ENCODE measurements at places on chromosomes 2 and 18. TPM values are rescaled to one million over a fixed set of nuclear protein-coding genes. Genes with fewer than 3 reads are reported as not detected.

DNA sequence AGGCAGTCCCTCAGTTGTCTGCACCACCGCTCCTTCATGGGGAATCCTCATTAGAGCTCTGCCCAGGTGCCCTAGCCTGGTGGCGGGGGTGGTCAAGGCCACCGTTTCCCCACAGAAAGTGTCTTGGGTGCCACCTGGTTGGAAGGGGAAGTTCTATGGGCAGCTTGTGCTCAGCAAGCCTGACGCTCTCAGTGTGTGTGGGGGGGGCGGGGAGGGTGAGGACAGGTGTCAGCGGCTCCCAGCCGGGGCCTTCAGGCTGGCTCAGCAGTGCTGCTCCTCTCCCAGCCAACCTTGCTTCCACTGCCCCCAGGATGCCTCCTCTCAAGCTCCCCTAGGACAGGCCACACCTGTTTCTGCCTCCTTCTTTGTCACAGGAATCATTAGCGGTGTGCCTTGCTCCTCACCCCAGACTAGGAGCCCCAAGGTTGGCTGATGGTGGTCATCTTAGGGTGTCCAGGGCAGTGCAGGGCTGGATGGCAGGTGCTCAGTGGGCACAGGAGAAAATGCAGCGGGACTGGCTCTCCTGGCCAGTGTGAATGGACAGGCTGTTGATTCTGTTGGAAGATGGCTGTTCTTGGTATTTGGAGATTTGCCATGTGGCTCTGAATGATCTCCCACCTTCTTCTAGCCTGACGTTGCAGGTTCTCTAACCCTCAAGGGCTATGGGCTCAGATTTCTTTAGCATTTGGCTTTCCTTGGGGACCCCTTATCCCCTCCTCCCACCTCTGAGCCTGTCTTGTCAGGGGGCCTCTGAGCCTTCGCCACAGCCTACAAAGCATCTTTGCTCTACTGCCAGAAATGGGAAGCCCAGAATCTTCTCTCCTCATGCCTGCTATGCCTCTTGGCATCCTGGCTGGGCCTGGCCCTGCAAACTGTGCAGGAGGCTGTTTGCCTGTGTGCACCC lies 185.8 kb upstream of the HS6ST1 start:
- no peak for DNase-seq

DNA sequence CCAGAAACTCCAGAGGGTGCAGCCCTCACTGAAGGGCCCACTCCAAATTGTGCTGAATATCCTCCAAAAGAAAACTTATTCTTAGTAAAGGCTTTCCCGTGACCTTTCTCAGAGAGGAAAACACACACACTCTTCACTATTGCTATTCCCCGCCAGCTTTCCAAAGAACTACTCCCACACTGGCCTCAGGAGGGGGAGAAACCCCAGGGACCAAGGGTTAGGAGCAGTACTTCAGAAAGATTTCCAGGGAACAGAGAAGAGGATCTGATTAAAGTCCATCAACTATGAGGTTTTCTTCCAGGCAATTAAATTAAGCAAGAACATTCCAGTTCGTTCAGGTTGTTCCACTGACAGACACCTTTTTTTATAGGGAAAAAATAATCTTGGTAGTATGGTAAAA lies 150.2 kb downstream of the TTC32 start:
- DNase-seq, result no peak

GRCh38 chr2:175154661-175155082 lies 13.3 kb downstream of the ATF2 start:
- DNase-seq, result no peak

- DNase-seq, result no peak
Observed at GRCh38 chr2:96386470-96386869, 50.9 kb downstream of the NCAPH start.

DNA sequence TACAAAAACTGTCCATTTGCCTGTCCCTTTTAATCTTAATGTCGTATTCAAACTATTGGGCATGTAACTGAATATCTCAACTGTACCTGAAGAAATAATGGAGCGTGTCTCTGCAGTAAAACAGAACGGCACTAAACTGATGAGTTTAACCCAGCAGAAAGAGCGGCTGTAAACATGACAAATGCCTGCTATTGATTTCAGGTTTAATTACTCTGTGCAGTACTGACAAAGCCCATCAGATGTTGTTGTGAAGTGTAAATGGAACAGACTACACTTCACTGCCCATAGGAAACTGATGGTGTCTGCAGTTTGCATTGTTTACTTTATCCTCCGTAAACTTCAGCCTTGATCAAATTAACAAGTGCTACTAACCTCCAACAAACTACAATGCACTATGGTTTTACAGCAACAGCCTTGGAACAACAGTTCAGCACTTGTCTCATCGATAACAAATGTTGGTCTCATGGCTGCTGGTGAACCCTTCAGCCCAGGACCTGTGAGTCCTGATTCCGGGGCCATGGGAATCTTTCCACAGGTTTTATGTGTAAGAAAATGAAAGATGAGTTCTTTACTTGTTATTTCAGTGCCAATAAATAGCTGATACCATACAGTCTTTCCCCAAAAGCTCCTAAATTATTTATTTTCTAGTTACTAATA lies 316.5 kb downstream of the CCDC178 start:
- DNase-seq, result no peak

DNA sequence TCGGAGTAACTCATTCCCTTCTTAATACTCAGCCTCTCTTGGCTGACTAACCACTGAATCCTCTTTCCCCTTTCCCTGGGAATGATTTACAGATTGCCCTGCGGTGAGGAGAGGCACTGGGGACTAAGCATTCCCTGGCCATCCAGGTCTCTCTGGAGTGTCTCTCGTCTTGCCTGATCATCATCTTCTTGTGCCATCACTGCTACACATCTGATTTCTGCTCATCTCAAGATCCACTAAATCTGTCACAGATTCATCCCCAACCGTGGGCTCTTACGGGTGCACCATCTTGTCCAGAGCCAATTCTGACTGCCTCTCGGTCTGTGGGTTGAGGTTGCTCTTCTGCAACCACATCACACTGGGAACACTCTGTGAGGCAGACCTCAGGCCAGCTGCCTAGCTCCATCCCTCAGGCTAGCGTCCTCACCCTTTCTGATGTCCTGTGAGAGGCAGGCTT lies 12.0 kb downstream of the SFTPB start:
- DNase-seq, result no peak

DNA sequence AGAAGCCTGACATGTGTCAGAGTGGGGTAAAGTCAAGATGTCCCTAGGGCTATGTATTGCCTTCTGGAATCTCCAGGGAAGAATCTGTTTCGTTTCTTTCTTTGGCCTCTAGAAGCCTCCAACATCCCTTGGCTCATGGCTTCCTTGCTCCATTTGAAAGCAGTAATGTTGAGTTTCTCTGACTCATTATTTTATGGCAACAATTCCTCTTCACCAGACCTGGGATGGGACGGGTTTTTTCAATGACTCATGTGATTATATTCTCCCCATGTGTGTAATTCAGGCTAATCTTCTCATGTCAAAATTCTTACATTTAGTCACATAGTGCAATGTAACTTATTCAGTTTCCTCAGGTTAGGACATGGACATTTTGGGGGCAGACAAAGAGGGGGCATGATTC lies 1038.6 kb downstream of the CBLN2 start:
- no peak for DNase-seq

- no peak for DNase-seq
Observed at GRCh38 chr2:41963661-41964525, 83.9 kb upstream of the PKDCC start.

- peak; percentile 89 for DNase-seq
Observed at GRCh38 chr2:98903064-98903355, 33.0 kb downstream of the CRACDL start.

DNA sequence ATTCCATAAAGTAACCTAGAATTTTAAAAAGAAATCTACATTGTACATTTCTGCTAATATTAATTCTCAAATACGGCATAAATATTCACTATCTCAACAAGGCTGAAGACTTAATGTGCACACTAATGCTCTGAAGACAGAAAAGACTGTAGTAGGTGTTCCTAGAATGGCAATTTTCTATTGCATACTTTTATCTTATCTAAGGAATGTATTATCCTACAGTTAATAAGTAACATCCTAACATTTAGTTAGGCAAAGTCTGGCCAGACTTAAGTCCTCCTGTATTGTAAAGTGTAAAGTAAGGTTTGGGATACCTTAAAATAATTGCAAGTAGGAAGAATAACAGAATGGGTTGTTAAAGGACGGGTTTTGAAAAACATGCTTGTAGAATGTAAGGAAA lies 42.2 kb downstream of the CHST9 start:
- DNase-seq, result no peak

DNA sequence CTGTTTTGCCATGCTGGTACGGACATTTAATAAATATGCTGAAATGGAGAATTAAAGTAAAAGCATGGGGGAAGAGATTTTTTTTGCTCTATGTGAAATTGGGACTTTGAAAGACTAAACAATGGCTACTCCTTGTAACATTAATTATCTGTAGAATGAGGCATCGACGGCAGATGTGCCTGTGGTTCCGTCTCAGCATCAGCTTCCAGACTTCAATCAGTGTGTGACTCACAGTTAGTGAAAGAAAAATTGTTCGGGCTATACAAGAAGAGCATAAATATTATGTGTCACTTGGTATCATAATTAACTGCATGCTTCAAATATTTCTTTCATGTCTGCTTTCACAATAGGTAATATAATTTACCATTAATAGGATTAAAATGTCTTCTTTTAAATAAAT lies 117.0 kb upstream of the SMIM21 start:
- peak; percentile 42 for DNase-seq

DNA sequence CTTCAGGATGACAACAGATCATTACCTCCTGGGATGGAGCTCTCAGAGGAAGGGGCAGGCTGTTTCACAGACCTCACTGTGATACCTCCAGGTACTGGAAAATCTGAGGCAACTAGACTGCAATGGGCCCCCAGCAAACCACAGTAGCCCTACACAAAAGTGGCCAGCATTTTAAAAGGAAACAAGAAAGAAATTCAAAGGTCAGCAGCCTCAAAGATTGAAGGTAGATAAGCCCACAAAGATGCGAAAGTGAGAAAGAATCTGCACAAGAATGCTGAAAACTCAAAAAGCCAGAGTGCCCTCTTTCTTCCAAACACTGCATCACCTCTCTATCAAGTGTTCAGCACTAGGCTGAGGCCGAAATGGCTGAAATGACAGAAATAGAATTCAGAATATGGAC lies 499.5 kb upstream of the CHAC2 start:
- no peak for DNase-seq

GRCh38 chr2:219671279-219671678 lies 43.8 kb downstream of the SLC4A3 start:
- no peak for DNase-seq

ADD2 gene
- total RNA-seq, result 2.5 TPM
